ENCODE measurements at places on chromosomes 2 and 18.

DNA sequence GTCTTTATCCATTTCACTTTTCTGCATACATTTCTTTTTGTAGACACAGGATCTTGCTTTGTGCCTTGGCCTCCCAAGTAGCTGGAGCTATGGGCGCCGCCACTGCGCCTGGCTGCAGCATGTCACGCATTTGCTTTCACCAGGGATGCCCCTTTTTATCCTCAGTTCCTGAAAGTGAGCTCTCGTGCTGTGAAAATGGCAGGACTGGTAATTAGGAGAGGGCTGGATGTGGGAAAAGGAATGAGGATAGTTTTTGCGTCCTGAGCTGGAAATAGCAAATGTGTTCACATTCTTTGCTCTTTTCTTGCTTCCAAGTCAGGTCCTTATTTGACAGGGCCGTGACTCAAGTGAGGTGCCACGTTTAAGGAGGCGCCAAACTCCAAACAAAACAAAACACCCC is 104.6 kb downstream of the LDLRAD4 start:
- no peak for DNase-seq

- DNase-seq: no peak
Observed at GRCh38 chr2:25270061-25270460, 71.7 kb downstream of the DNMT3A start.

DNA sequence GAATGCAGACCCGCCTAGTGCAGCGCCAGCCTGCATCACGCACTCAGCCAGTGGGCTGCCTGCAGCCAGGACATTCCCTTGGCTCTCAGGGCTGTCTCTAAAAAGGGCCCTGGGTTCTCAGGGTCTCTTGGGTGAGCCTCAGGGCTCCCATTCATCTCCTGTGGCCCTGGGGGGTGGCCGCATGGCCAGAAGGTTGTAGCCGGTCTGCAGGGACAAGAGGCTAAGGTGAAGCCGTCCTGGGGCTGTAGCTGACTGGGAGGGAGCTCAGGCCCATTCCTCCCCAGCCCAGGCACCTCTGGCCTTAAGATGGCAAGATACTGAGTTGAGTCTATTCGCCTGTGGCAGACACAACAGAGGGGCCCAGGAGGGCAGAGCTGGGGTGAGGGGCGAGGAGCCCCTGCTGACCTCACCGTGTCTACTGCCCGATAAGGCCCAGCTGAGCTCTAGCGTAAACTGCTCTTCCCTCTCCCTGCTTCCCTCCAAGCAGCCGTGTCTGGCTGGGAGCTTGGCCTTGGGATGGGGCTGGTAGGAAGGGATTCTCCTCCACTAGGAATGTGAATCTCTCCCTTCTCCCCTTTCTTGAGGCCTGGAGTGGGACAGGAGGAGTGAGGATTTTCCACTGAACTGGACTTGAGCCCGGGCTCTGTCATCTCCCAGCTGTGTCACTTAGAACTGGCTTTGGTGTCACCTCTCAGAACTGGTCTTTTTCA is 37.9 kb downstream of the INHBB start:
- no peak for DNase-seq

- no peak for DNase-seq
Observed at GRCh38 chr2:65397122-65397521, 35.3 kb downstream of the SPRED2 start.

DNA sequence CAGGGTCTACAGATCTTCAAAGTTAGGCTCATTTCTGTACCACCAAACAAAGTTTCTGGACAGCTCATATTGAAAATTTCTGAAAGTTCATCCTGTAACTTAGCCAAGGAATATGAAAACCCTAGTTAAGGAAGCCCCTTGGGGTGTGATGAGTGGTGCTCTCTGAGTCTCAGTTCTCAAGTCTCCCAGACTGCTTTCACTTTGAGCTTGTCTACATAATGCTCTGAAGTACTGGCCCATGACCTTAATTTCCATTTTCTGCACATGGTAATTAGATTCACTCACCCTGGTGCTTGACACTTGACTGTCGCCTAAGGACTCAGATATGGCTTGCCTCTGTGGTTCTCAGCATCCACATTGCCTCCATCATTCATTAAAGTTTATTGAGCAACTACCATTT is 51.7 kb upstream of the SATB2 start:
- no peak for DNase-seq

All from cerebellar nuclear complex (tissue), 1 donor.